Esophagus squamous epithelium (tissue), 5 donors: ENCODE measurements at places on chromosomes 12 and 14.

DNA sequence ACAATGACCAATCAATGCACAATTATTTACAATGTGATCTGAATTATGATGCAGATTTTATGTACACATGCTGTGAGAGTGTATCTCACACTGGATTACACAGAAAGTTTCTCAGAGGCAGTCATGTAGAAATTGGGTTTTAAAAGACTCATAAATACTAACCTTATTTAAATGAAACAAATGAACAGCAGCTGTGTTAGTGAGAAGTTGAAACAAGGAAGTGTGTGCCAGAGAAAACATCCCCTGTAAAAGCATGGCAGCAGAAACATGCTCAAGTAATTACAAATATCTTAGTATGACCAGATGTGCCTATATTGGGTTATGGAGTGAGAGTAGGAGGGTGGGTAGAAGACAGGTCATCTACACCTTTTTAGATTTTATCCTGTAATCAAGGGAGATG, 723.7 kb downstream of the C12orf50 start:
- no peak for DNase-seq

DNA sequence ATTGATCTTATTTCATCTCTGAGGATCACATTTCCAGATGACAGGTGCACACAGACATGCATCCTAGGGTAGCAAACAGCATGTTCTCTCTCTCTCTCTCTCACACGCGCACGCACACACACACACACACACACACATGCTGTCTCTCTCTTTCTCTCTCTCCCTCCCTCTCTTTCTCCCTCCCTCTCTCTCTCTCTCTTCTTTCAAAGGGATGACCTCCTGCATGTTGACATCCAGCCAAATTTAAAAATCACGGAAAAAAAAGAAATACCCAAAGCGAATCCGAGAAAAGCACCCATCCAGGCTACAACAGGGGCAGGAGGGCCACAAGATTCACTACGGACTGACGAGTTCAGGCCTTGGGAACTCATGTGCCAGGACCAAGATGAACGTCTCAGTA, 2.3 kb downstream of the KSR2 start:
- DNase-seq: no peak

GRCh38 chr12:103571286-103571685, 15.8 kb upstream of the STAB2 start:
- DNase-seq: no peak

- no peak for DNase-seq
Observed at GRCh38 chr12:14514154-14514842, 53.4 kb downstream of the PLBD1 start.

DNA sequence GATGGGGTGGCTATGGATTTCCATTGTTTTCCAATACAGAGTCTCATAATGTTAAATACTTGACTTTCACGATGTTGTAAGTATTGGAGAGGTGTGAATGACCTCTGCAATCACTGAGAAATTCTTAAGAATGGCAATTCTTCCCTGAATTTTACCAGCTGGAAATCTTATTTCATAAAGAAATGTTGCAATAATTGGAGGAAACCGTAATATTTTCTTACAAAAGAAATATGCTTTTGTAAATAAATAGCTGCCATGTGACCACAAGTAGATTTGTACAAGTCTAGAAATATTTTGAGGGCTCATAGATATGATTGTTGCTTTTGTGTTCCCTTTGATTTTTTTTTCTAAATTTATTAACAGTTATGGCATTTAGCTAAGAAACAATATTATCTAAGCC, 308.7 kb upstream of the ATP2B1 start:
- DNase-seq: no peak

- no peak for DNase-seq
Observed at GRCh38 chr14:28243600-28243999, 523.0 kb upstream of the FOXG1 start.

DNA sequence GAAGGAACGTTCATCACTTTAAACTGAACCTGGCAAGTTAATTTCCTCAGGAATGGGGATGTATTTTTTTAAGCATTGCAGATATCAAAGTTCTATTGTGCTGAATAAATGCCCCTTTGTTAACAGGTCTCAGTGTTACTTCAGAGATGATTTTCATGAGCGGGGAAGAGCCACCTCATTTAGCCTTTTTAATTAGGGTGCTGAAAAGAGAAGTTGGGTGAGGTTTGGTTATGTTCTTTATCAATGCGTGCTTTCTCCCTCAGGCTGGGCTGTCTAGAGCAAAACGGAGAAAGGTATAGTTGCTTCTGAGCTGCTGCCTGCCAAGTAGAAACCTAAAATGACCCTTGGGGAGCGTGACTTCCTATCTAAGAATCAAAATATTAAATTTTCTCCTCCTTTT, 8.0 kb upstream of the HIP1R start:
- DNase-seq: no peak

DNA sequence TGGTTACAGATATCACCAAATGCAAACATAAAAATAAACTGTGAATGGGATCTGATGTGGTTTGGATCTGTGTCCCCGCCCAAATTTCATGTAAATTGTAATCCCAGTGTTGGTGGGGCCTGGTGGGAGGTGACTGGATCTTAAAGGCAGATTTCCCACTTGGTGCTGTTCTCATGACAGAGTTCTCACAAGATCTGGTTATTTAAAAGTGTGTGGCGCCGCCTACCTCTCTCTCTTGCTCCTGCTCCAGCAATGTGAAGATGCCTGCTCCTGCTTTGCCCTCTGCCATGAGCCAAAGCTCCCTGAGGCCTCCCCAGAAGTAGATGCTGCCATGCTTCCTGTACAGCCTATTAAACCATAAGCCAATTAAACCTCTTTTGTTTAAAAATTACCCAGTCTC, 47.8 kb downstream of the SLC25A21 start:
- DNase-seq: no peak

GRCh38 chr14:85688006-85688405, 158.1 kb downstream of the FLRT2 start:
- no peak for DNase-seq

- no peak for DNase-seq
Observed at GRCh38 chr12:1034751-1035457, 43.9 kb downstream of the ERC1 start.

DNA sequence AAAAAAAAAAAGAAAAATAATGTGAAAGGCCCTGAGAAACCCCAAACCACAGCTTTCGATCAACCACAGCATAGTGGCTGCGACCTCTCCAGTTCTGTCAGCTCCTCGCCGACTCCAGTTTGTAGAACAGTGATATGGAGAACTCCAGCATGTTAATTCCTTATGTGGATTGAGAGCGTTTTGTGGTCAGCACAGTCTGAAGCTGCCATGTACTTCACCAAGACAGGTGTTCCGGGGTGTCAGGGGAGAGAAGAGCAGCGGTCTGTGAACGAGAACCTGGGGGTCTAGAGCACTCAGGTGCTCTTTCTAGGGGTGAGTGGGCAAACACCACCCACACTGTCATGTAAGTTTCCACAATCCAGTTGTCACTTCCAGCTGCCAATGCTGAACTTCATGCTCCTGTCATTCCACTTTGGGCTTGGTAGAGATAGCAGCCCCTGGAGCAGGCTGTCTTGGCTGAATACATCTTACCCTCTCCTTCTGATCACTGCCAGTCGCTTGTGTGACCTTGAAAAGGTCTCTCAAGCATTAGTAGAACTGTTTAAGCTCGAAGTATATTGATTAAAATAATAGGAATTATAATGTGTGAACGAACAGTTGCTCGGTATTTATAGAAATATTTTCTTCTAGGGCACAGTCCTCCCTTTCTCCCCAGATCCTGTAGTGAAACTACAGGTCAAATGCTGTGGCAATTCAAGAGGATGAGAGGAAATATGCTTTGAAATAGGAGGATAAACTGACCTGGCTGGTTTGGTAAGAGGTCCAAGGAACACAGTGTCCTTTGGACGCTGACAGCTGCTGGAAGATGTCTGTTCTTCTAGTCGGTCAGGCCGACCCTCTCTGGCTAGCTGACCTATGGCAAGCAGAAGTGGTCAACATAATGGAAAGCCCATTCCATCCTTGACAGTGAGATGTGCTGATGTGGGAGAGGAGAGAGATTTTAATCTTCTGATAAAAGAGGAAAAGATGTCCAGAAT, 15.7 kb upstream of the MAX start:
- DNase-seq: no peak

DNA sequence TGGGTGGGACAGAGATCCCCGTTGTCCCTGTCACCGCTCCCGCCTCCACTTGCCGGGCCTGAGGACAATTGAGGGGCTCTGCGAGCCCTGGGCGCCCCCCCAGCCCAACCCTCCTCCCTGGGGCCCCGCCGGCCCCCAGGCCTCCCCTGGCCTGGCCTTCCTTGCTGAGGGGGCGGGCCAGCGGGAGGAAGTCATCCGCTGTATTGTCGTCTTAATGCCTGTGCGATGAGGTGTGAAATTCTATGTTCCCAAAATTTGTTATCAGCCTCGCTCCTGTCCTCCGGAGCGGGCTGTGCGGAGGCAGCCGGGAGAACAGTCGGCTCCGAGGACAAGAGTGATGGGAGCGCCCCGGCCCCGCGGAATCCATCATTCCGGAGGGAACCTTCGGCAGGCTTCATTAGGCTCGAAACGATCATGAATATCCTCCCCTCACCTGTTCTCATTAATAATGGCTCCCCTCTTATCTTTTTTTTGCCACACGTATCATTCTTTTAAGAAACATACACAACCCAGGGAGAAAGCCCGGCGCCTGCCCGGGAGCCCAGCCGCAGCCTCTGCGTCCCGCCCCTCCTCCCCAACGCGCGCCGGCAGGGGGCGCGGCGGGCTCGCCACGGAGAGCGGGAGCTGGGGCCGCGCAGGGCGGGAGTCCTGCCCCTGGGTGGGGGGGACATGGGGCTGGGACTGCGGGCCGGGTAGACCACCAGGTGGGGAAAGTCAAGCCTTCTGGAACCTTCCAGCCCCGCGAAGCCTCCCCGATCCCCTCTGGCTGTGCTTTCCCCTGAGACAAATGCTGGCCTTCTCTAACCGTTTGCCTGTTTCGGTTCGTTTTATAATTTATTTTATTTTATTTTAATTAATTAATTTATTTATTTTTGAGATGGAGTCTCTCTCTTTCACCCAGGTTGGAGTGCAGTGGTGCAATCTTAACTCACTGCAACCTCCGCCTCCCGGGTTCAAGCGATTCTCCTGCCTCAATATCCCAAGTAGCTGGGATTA, 17.1 kb upstream of the DLK1 start:
- DNase-seq: no peak

DNA sequence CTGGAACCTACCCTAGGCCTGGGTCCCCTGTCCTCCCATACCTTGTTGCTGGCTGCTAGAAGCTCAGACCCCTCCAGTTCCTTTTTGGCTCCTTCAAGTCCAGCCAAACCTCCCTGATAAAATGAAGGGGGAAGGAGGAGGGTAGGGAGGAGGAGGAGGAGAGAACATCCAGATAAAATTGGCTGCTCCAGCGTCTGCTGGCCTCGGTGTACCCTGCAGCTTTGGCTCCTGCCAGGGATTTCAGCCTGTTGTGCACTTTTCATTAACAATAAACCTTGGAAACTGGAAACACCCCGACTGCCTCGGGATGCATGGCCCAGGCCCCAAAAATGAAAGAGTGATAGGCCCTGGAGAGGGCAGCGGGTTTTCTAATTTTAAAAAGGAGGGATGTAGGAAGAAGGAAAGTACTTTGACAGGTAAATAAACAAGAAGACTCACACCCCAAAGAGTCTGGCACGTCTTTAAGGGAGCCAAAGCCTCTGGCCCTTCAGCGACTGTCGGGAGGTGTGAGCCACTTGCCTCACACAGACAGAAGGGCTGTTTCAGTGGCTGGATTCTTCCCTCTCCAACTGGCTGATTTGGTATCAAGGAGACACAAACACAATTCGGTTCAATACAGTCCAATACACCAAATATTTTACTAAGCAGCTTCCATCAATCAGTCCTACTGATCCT, 49.8 kb downstream of the NUAK1 start:
- DNase-seq: no peak

GRCh38 chr14:54502602-54503001, 7.1 kb upstream of the CGRRF1 start:
- DNase-seq: no peak

DNA sequence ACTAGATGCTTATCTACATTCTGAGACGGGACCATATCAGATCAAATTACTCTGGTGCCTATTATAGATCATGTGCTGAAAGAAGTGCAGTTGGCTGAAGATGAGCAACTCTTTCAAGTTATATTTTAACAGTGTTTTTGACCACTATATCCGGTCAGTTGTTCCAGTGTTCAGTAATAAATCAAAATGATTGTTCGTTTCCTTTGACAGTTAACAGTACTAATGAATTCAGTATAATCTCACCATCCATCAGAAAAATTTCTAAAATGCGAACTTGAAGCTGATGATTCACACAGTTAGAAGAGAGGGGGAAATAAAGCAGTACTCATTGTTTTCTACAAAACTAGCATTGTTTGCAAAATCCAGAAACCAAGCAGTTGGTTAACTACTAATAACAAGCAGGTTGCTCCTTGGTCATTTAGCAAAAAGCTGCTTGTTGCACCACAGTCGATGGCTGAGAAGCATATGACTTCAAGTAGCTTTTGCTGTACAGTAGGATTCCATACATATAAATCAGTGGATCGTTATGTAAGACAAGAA, 2.3 kb downstream of the RPS6KA5 start:
- no peak for DNase-seq

DNA sequence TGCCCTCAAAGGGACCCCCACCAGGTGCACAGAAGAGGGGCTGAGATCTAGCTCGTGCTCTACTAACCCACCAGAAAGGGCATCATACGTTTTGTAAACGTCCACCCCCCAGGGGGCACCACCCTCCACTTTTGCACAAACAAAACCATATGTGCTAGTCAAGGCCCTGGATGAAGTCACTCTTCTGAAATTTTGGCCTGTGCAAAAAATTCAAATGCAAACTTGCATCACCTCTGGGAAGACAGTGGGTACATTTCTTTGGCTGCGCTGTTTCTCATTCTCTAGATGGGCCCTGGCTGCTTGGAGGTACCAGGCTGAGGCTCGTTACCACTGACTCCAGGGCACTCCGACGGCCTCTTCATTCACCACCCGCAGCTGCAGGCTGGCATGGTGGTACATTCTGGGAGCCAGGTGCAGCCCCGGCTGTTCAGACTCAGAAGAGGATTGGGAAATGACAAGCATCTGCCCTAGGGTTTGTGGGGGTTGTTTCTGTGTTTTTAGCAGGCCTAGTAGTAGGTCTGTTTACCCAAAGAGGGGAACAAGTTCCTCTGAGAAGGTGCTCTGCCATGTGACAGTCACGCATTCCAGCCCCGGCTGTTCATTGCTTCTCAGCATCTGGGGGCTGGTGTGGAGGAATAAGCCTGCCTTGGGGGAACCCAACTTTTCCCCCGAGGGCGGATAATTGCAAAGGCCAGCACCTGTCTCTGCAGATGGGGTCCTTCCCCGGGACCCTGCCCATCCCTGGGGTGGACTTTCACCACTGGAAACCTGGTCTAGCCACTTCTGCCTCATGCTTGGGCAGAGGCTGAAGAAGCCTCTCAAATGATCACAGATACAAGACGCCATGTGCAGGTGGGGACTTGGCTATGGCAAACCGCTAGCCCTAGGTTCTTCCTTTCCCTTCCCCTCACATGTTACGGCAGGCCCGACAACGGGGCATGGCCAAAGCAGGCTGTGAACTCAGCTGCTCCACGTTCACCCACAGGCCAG, 147.6 kb downstream of the DPF3 start:
- no peak for DNase-seq

DNA sequence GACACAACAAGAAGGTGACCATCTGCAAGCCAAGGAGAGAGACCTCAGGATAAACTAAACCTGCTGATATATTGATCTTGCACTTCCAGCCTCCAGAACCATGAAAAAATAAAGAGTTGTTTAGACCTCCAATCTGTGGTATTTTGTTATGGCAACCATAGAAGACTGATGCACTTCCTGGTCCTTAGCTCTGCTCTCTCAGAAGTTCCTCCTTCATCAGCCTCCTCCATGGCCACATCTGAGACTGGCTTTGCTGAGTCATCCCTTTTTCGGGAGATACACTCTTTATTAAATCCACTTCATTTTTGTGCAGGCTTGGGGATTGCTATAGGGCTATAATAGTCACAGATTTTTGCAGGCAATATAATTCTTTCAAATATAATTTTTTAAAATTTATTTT, 89.6 kb upstream of the ATF7IP start:
- no peak for DNase-seq
